ENCODE measurements at places on chromosomes 13 and 19. TPM values are rescaled to one million over a fixed set of nuclear protein-coding genes. Genes with fewer than 3 reads are reported as not detected.

Gene ATP8B3
- 0.72 TPM for total RNA-seq

DNA sequence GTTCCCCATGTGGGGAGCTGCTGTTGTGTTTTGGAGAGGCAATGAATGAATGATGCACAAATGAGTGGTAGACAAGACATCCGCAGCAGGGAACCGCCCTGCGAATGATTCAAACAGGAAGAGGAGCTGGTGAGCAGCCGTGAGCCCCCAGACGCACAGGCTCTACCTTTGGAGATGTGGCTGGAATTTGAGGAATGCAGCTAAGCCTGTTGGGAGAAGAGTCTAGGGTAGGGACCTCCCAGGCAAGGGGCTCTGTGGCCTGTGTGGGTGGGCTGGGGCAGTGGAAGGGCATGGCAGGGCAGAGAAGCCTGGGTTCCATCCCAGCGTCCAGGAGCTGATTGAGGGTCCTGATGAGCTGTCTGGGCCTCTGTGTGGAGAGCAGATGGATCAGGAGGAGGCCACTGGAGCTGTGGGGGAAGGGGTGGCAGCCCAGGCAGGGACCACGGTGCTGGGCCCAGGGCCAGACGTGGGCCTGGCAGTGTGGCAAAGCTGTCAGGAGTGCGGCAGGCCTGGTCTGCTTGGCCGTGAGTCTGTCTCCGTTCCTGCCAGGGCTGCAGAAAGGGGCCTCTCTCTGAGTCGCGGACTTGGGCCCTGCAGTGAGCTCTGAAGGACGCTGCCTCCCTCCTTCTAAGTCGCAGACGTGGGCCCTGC lies 41.8 kb upstream of the DCUN1D2 start:
- DNase-seq, result peak; percentile 45

DNA sequence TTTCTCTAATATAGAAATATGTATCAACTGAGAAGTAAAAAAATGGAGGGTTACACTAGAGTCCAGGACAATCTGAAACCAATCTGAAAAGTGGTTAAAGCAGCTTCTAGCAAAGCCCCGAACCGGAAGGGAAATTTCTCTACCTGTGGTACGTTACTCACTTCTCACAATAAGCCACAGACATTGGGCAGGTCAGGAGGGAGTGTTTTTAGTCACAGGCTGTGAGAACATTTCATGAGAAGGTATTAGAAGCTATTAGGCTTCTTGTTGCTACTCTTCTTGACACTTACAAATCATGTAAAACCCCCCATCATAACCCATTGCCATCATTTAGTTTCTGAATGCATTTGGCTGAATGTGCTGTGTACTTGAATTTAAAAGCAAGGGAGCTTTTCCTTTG lies 120.9 kb downstream of the NUFIP1 start:
- DNase-seq, result no peak

DNA sequence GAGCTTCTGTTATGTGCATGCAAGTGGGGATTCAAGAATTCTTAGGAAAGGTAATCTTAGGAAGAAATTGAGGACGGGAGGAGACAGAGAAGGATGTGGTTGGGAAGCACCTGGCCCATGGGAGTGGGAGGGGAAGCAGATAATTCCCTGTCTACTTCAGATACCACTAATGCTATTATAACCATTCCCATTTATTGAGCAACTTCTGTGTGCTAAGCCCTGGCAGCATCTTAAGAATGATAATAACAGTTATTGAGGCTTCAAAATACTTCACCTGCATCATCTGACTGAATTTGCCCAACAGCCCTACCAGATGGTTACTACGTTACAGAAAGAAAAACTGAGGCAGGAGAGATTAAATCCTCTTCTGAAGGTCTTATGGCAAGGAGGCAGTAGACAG lies 1.4 kb downstream of the EPS8L1 start:
- DNase-seq, result peak; percentile 58

GRCh38 chr13:25874907-25875306 lies 176.9 kb downstream of the SHISA2 start:
- no peak for DNase-seq

GRCh38 chr19:56900573-56901097 lies 60.1 kb upstream of the PEG3 start:
- no peak for DNase-seq

Measured in osteoblast (primary cell).